ENCODE measurements at places on chromosomes 7 and 10.

DNA sequence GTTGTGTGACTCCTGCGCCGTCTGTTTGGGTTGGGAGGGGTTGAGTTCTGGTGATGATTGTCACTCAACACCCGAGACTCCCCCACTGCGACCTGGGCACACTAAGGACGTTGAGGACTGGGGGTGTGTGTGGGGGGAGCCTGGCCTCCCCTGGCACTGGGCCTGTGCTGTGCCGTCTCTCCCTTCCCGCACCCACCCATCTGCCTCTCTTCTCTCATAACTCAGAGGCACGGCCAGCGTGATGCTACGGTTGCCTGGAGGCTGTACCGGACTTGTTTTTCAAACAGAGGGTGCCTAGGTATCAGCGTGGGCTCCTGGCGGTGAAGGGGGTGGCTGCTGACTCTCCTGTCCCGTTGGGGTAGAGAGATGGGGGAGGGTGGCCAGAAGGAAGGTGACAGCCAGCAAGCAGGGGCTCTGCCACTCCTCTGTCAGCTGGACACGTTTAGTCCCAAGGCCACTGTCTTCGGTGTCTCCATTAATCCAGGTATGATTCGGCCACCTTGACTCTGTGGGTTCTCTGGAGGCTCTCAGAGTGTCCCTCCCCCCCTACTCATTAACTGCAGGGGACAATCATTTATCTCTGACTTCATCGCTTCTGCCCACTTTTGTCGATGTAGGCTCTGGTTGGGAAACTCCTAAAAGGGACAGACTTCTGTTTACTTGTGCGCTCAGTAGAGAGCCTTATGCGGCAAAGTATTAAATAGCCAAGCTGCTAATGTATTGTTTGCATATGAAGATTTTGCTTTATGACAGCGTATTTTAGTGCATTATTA is 56.5 kb upstream of the PFKFB3 start:
- DNase-seq: no peak

DNA sequence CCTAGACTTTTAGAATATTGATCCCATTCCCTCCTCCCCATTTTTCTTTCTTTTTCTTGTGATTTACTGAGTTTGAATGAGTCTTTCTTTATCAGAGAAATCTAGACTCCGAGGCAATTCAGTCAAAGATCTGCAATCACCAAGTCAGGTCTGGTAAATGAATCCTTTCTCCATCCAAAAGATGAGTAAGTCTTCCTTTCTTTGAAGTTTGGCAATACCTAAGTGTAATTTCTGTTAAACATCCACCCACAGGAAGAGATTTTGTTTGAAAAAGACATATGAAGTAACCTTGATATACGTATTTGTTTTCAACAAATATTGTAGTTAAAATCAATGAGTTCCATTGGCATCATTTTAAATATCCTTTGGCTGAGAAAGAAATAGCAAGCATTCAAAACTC is 58.3 kb downstream of the SLC39A12 start:
- DNase-seq: no peak

DNA sequence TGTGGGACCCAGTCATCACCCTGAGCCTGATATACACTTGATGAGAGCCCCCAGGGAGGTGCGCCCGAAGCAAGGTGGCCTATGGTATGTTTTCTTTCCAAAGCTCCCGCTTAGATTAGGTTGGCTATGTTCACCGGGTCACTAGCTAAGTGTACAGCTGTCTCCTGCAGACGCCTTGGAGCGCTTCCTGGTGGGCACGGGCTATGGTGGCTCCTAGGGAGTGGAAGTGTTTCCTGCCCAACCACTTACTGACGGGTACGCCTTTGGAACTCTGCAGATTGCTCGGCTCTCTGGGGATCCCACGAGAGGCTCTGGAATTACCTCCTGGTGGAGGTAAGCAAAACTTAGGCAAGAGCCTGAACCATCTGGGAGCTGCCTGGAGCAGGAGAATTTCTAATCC is 83.6 kb upstream of the CXCL12 start:
- no peak for DNase-seq

- DNase-seq: no peak
Observed at GRCh38 chr7:29306319-29306991, 111.9 kb downstream of the CHN2 start.

DNA sequence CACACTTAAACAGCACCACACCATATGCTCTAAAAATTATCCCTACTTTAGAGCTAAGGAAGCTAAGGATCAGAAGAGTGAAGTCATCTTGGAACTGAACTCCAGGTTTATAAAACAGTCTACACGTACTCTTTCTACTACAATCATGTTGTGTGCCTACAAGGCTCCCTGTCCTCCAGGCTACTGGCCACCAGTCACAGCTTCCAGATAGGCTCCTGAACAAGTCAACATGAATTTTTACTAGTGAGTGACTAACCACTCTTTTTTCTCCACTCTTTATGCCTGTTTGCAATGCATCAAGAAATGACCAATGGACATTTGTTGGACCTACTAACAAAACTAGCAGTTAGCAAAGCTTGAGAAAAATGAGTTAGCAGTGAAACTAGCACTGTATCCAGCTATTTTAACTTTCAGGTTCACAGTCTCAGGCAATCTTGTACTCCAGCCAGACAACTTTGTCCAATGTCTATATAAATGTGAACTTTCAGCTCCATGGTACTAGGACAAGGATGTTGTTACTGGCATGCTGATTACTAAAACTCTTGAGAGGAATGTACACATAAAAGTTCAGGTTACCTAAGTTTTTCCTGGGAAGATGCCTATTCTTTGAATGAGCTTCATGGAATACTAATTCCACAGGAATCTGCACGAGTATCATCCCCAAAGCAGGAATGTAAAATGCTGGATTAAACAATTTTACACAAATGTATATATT is 180.0 kb downstream of the BTAF1 start:
- no peak for DNase-seq

- DNase-seq: no peak
Observed at GRCh38 chr10:98664329-98665042, 217.8 kb upstream of the HPS1 start.

DNA sequence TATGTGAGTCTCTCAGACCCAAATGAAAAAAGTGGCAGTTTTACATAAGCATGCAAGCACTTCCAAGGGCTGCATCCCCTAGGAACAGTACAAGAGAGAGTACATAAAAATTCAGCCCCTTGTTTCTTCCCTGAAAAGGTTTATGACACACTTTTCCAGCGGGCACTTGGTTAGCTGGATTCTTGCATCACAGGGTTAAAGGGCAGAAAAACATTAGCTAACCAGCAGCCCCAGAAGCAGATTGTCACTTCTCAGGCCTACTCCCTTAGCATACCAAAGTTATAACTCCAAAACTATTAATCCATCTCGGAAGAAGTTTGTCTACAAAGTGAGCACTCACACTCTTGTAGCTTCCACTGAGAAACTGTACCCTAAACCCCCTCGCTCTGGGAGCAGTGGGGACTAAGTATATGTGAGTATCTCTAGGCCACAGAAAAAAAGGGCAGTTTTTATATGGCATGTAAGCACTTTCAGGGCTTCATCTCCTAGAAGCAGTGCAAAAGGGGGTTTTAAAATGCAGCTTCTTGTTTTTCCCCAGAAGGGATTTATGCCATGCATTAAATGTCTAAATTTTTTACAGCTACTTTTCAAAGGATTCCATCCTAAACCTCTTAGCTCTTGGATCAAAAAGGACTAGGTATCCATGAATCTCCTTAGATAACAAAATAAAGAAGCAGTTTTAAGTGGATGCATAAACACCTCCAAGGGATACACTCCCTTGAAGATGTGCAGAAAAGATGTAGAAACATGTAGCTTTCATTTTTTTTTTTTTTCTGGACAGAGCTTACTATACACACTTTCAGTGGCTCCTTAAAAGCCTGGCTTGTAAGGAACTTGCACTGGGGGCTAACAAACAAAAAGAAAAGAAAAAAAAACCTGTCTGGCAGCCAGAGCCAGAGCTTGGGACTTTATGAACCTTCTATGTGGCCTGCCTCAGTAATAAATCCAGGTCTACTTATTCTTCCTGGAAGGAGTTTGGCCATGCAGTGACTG is 956.7 kb downstream of the CCSER2 start:
- DNase-seq: no peak

- DNase-seq: peak; percentile 50
Observed at GRCh38 chr10:13567030-13567429, 19.7 kb upstream of the PRPF18 start.

DNA sequence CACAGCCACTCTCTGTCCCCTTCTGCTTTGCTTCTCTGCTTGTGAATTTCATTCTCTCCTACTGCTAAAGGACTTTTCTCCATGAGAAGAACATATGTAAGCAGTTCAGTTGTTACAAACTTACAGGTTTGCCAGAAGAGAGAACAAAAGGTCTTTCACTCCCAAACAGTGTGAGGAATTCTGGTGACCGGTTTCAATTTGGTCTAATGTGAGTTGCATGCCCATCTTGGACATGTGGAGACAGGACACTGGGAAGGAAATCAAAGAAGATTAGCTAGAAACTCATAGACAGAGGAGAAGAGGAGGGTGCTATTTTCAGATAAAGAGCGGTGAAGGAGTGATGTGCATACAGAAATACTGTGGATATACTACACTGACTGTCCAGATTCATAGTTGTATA is 209.5 kb upstream of the INHBA start:
- no peak for DNase-seq

- peak; percentile 28 for DNase-seq
Observed at GRCh38 chr10:93916257-93917063, 22.7 kb downstream of the SLC35G1 start.

DNA sequence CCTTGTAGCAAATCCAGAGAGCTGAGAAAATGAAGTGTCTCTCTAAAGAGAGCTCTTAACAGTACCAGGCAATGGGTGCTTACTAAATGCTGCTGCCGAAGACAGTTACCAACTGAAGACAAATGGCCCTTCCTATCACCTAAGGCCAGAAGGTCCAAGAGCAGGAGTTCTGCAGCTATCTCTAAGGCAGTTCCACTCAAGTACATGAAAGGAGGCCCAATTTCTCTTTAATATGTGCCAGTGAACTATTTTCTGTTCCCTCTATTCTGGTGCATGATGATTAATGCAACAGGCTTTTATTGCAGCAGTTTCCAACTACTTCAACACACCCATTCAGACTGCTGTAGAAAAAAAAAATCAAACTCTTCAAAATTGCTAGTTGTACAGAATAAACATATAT is 122.5 kb downstream of the SLC25A13 start:
- DNase-seq: no peak

GRCh38 chr10:128751284-128751683 is 625.1 kb upstream of the MKI67 start:
- peak; percentile 32 for DNase-seq

GRCh38 chr7:25196132-25196896 is 32.0 kb downstream of the NPVF start:
- DNase-seq: no peak

- no peak for DNase-seq
Observed at GRCh38 chr10:11443468-11444154, 167.8 kb downstream of the USP6NL start.

DNA sequence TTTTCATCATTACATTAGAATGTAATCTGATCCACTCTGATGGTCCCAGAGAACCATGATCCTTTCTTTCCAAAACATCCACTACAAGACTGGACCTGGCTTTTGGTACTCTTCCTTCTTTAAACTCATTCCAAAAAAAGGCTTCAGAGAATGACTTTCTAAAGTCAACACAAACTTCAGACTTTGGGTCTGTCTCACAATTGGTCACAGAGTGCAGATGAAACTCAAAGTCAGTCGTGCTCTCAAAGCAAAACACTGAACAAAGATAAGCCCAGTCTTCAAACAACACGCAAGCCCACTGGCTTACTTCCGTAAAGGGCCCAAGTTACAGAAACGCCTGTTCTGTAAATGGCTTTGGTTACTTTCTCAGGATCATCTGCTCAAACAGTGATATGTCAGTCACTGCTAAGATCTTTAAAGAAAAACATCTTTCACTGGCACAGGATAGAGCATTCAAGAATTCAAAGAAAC is 250.9 kb upstream of the MKLN1 start:
- no peak for DNase-seq

- no peak for DNase-seq
Observed at GRCh38 chr10:124870854-124871425, 69.3 kb downstream of the ABRAXAS2 start.

DNA sequence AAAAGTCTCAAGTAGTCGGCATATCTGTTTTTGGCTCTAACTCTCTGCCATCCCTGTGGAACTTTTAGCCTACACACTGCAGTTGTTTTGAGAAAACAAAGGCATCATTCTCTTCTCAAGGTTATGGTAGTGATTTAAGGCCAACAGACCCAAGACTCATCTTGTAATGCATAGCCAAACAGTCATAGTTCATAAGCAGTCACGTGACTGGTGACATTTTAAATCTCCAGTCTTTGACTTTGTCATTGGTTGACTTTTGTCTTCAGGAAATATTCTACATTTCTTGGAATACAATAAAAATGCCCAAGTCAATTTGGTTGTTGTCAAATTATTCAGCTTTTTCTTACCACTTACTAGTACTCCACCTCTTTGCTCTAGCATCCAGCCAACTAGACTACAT is 114.8 kb downstream of the ANKRD30A start:
- no peak for DNase-seq

DNA sequence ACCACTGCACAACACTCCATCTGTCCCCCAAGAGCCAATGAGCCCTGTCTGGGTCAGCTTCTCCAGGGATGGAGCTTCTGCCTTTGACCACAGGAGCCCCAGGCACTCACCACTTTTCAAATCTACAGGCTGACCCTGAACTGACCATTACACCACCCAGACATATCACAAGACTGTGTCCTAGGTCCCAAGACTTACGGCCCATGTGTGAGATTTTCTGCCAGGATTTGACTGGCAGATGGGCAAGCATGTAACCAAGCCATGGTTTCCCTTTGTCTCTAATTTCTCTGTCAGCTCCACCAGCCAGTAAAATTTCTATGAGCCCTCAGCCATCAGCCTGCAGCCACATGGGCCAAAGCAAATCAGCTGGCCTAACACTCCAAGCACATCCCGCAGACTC is 92.5 kb downstream of the SH3PXD2A start:
- no peak for DNase-seq

- no peak for DNase-seq
Observed at GRCh38 chr10:89332123-89332633, 4.4 kb downstream of the IFIT3 start.

DNA sequence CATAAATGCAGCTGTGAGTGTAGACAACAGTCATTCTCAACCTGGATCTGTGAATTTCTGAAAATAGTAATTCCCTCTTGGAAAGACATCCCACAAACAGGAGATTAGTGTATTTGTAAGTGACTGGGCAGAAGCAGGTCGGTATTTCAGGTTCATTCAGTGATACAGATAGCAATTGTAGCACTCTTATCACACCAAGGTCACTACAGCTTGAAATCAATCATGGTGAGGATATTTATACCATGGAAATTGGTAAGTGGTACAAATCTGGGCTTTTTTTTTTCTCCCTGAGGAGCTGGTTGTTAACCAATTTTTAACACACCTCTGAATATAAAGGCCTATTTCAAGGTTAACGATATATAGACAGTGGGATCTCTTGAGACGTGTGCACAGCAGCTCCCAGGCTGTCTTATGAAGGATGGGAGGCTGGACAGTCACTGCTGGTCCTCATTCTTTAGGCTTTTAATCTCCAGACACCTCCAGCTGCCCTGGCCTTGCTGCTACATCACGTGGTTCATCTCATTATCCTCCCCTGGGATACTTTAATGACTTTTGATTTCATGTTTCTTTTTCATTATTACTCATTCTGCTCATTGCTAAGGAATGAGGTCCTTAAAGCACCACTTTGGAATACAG is 87.1 kb downstream of the ITGA8 start:
- no peak for DNase-seq

- DNase-seq: no peak
Observed at GRCh38 chr10:97919012-97919411, 69.4 kb downstream of the GOLGA7B start.

- DNase-seq: no peak
Observed at GRCh38 chr10:124998624-124999291, 56.8 kb downstream of the ZRANB1 start.

Measured in NCI-H2029 treated with DMSO at 0.1 percent for 48 hours (cell line).